A549 treated with CpdA at 1 μM for 4 hours (cell line): ENCODE measurements at places on chromosomes 6 and 20. TPM values are rescaled to one million over a fixed set of nuclear protein-coding genes. Genes with fewer than 3 reads are reported as not detected.

CTCFL gene
- 0.12 TPM in 1 of 5 replicates, not detected in the others for total RNA-seq

TPD52L1 gene
- 42.4 to 51.4 TPM (median 42.9 TPM) in 5 replicates for total RNA-seq

SCAF8 gene
- 15.6 to 21.5 TPM (median 16.6 TPM) in 5 replicates for total RNA-seq

DST gene
- total RNA-seq = 59.0 to 73.5 TPM (median 67.7 TPM) in 5 replicates

PXDC1 gene
- 13.4 to 16.9 TPM (median 15.2 TPM) in 5 replicates for total RNA-seq

EYS gene
- total RNA-seq = 0.08 to 0.14 TPM in 2 of 5 replicates, not detected in the others

MATN4 gene
- 0.08 to 0.14 TPM (median 0.10 TPM) in 3 of 5 replicates, not detected in the others for total RNA-seq

GPR6 gene
- not detected in 5 replicates for total RNA-seq
